ENCODE measurements at places on chromosomes 5 and 9.

- peak; percentile 22 for DNase-seq
Measured at GRCh38 chr9:116189683-116190082, 36.1 kb downstream of the PAPPA start.

DNA sequence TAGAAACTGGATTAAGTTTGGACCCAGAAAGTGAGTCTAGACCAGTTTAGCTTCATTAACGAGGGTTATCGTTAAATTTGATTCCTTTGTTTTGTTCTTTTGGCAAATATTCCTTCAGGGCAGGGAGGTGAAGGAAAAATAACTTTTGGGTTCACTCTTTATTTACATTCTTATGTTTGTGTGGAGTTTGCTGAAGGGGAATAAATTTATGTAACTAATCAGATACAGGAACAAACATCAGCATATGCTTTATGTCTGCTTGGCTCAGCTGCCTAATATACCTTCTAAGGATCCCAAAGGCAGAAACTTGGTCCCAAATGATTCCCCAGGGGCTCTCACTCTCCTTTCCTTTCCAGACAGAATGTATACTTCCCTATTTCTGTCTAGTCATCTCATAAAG is 132.4 kb downstream of the MCTP1 start:
- DNase-seq: no peak

DNA sequence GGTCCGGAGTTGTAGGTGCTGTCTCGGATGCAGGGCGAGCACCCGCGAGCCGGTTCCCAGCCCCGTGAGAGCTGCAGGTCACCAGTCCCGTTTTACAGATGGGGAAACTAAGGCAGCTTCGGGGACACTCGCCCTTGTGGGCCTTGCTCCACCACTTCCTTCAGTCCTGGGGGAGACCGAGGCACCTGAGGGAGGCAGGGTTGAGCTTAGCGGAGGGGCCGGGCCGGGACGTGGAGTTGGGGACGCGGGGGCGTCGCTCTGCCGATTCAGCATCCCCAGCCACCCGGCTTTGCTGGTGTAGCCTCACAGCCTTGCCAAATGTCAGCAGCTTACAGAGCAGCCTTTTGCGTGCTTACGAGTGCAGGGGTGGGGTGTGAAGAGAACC is 530 bp downstream of the BBLN start:
- peak; percentile 38 for DNase-seq

DNA sequence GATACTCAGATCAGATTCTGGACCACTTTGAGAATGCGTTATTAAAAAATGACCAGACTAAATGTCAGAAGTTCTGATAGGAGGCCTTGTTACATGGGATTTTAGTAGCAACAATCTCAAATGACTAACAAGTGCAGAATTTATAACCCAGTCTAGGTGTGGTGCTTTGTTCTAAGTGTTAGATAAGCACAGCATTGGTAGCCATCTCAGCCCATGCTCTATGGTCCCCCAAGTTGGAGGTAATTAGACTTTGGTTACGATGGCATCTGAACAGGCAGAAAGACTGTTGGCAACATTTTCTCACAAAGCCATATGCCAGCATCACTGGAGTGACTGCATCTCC is 140.4 kb upstream of the RPS23 start:
- DNase-seq: no peak

DNA sequence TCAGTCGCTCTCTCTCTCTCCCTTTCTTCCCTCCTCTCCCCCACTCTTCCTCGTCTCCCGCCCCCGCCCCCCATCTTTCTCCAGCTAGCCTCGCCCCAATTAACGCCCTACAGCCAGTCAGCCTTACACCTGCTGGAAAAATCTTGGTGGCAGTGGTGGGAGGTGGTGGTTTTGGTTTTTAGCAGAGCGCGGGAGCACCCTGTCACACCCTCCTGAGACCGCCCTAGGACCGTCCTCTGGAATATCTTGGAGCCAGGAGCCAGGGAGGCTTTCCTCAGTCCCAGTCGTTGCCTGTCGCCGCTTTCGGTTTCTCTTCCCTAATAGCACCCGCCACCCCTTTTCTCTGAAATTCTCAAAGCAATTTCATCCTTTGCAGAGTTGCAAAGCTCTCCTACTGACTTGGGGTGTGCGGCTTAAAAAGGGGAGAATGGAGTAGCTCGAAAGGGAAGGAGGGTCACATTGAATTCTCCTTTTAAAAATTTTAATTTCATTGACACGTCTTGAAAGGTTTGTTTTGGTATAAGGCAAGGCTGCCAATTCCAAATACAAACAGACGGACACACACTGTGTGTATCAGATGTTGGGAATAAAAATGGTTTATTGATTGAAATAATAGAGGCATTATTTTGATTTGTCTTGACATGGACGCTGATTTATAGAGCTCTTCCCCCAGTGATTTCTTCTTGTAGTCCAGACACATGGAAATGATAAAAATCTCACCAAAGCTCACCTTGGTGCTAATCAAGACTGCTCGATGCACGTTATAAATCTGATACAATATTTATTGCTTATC is 301.3 kb downstream of the PARP8 start:
- DNase-seq: no peak

GRCh38 chr9:37840560-37841194 is 40.1 kb downstream of the DCAF10 start:
- DNase-seq: peak; percentile 72
